ENCODE measurements at places on chromosomes 1 and 21.
A peak's percentile ranks its signal among the peaks of the same experiment; 100 is the strongest.

DNA sequence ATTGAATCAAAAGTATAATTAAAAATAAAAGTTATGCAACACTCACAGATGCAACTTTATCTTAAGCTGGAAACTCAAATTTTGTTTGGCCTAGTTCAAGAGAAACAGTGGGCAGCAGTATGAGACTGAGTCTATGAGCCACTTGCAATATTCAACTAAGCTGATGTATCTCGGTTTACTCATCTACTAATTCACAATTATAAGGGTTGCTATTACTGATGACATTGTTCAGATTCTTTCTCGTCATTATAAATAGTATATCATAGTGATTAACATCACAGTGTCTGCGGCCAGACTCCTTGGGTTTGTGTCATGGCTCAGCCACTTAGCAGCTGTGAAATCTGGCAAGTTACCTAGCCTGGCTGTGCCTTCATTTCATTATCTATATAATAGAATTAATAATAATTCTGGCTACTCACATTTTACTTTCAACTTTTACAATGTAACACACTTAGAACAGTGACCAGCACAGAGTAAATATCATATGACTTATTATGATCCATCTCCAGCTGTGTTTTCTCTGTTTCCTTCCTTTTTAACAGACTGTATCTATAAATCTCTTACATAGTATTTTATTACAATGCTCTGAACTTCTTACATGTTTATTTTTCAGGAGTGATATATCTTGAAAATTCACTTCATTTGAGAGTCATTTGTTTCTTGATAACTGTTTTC, 194.3 kb upstream of the RGS18 start:
- DNase-seq, result no peak

- DNase-seq, result peak; percentile 29
Measured at GRCh38 chr1:16615253-16616252, 2.2 kb upstream of the NBPF1 start.

DNA sequence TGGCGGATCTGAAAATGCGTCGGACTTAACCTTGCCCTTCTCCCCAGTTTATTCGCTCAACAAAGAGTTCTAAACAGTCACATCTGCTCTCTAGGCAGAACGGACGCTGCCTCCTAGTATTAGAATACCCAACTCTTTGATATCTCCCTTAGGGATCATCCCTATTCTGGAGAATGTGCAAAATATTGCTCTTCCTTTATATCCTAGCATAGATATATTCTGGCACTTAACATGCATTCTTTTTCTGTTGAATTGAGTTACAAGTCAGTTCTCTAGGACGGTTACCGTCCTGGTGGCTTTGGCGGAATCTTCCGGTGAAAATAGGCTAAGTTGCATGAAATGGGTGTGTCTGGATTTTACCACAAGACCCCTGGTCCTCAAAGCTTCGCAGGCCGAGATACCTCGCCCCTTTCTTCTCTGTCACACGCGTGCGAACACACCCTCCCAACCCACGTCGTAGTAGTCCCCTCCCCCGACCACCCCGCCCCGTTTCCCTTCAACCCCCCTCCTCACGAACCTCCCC, 501 bp upstream of the DNAJC6 start:
- no peak for DNase-seq

DNA sequence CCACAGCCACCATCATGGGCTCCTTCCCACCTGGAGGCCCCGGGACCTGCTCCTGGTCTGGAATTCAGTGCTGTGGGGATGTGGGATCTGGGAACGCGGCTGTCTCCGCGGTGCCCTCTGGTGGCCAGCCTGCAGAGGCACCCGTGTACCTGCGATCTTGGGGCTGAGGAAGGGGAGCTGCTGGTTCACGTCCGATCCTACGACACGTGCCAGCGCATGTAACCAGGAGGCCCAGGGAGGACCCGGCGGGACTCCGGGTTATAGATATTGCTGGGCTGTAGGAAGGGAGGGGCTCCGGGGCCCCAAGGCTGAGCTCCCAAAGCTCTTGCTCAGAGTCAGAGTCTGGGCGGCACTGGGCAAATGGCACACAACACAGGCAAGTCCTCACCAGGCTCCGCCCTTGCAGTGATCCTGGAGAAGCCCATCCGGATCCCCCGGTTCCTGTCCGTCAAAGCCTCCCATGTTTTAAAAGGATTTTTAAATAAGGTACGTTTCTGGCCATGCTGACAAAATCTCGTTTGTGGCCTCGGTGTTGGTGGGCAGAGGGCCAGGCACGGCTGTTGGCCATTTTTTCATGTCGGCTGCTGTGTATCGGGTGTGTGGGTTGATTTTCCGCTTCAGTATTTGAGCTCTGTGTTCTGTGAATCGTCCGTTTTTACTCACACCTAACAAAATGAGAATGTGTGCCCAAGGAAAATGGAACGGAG, 20.1 kb downstream of the FAAP20 start:
- peak; percentile 68 for DNase-seq

- no peak for DNase-seq
Measured at GRCh38 chr1:184272175-184272866, 114.5 kb upstream of the C1orf21 start.

- DNase-seq, result no peak
Measured at GRCh38 chr1:119747451-119747850, 21.3 kb downstream of the HMGCS2 start.
